ENCODE measurements at places on chromosomes 1 and 21. TPM values are rescaled to one million over a fixed set of nuclear protein-coding genes. Genes with fewer than 3 reads are reported as not detected.

- H3K27me3 ChIP-seq: no peaks in the 10 kb centered on the region
- H3K27ac ChIP-seq: no peak overlapping the region
- DNase-seq: no peak
- H3K36me3 ChIP-seq: no peaks in the 10 kb centered on the region
- no peaks in the 10 kb centered on the region for H3K4me1 ChIP-seq
Observed at GRCh38 chr21:26098772-26099397, 71.7 kb downstream of the APP start.

Gene KAZN
- 1.6 TPM for polyA plus RNA-seq

GRCh38 chr21:15624646-15625045, 105.1 kb upstream of the USP25 start:
- no peak overlapping the region for H3K4me3 ChIP-seq
- no peaks in the 10 kb centered on the region for H3K4me1 ChIP-seq
- H3K27ac ChIP-seq: no peak overlapping the region
- no peak for DNase-seq

- no peak overlapping the region for H3K4me3 ChIP-seq
- H3K27me3 ChIP-seq: no peaks in the 10 kb centered on the region
- peak; percentile 17 for DNase-seq
Observed at GRCh38 chr1:180925471-180926051, 12.9 kb downstream of the KIAA1614 start.

Gene C1QTNF12
- polyA plus RNA-seq: 1.6 TPM

DNA sequence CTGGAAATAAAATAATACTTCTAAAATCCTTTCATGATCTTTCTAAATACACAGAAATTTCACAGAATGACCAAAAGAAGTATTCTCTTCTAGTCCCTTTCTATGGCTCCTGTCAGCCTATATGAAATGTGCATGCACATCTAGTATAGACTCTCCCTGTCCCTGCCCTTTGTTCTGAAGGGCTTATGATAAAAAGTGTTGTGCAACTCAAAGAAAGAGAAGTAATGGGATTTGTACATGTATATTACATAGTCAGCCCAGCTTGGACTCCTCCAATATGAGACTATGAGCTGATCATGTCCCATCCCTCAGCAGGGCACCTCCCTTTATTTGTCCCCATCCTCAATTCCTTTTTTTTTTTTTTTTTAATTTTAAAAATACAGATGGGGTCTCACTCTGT, 42.1 kb upstream of the LAX1 start:
- H3K4me1 ChIP-seq: no peaks in the 10 kb centered on the region
- no peak overlapping the region for H3K4me3 ChIP-seq
- no peak for DNase-seq
- no peak overlapping the region for H3K27ac ChIP-seq
- no peaks in the 10 kb centered on the region for H3K27me3 ChIP-seq
- peaks cover 100% of the 10 kb centered on the region for H3K36me3 ChIP-seq

DNA sequence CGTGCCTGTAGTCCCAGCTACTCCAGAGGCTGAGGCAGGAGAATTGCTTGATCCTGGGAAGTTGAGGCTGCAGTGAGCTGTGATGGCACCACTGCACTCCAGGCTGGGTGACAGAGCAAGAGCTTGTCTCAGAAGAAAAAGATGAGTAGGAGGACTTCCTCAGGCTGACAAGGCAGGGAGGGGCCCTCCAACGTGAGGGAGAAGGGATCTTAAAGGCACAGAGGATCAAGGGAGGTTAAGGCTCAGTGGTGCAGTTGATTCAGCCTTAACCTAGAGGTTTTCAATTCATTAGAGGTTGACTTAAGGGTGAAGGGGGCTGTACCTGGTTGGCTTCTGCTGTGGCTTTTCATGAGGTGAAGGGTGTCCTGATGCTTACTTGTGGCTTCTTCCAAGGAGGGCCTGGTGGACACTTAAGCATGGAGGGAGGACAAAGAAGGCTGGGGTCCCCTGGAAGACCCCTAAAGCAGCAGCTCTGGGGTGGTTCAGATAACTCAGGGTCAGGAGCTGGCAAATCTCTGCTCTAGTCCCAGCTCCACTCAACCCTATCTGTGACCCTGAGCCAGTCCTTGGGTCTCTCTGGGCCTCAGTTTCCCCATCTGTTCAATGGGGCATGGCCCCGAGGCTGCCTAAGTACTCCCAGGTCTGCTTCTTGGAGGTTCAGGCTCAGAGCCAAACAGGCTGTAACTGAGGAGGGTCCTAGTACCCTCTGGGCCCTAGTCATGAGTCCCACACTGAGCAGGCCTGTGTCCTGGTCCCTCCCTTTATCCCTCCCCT, 6.3 kb downstream of the EXTL1 start:
- DNase-seq: no peak
- H3K4me1 ChIP-seq: no peaks in the 10 kb centered on the region
- no peaks in the 10 kb centered on the region for H3K36me3 ChIP-seq
- H3K4me3 ChIP-seq: no peak overlapping the region
- no peak overlapping the region for H3K27ac ChIP-seq

Gene TFAP2E
- 0.22 TPM for polyA plus RNA-seq

GRCh38 chr1:203682473-203683383, 56.1 kb downstream of the ATP2B4 start:
- no peak overlapping the region for H3K4me3 ChIP-seq
- H3K36me3 ChIP-seq: peaks cover 61% of the 10 kb centered on the region
- no peak for DNase-seq
- H3K27ac ChIP-seq: no peak overlapping the region
- H3K27me3 ChIP-seq: no peaks in the 10 kb centered on the region

DNA sequence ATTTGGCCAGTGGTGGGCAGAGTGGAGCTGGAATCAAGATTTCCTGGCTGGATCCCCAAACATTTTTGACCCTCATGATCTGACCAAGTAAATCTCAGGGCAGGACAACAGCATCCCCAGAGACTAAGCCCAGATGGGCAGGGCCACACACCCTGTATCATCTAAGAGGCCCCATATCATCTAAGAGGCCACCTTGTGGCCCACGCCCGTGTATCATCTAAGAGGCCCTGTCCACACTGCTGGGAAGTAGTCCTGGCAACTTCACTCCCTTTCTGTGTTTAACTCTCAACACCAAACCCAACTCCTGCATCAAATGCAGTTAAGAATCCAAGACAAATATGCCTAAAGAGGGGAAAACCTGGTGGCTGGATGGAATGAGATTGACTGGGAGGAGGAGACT, 81.6 kb upstream of the SSX2IP start:
- H3K36me3 ChIP-seq: no peaks in the 10 kb centered on the region
- H3K27ac ChIP-seq: no peak overlapping the region
- DNase-seq: no peak
- H3K27me3 ChIP-seq: peaks cover 4% of the 10 kb centered on the region
- no peak overlapping the region for H3K4me3 ChIP-seq

DNA sequence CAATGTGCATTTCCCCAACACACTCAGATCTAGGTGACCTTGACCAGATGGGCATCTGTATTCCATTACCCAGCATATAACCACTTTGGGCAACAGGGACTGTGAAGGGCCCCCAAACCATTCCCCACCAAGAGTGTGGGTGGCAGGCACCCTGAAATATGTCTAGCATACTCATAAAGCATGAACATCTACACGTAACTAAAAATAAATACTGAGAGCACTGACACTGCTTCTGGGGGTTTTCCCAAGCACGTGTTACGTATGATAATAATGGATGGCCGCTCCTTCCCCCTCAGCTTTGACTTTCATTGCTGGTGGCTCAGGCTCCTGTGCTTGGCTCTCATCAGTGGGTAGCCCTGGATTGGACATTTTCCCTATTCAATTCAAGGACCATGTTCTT, 39.1 kb downstream of the IGSF3 start:
- H3K36me3 ChIP-seq: no peaks in the 10 kb centered on the region
- H3K27ac ChIP-seq: no peak overlapping the region
- no peak for DNase-seq
- no peak overlapping the region for H3K4me3 ChIP-seq
- H3K27me3 ChIP-seq: no peaks in the 10 kb centered on the region

Gene PADI4
- 0.06 TPM for polyA plus RNA-seq

DNA sequence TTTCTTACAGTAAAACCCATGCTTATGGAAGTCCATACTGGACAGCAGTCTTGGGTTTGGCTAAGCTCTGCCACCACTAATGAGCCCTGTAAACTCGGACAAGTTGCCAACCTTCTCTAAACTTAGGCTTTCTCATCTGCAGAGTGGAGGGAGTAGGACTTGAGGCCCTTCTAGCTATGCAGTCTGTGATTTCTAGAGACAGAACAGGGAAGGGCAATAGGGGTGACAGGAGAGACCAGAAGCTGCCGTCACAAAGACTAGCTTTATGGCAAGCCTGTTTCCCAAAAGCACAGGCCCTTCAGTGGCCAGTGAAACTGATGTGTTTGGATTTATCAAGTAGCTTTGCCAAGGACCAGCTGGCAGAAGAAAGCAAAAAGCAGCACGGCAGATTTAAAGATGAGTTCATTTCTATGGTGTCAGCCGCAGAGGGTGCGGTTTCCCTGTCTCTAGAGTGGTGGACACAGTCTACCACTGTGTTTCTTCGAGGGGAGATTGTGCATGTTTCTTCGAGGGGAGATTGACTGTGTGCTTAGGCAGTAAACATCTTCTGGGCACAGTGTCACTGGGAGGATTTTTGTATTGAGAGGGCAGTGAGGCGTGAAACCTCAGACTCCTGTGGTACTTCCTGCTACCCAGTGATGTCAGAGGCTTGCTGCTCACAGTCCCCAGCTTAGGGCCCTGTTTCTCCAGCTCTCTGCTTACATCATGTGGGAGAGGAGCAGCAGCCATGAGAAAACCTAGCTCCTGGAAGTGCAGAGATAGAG, 119.0 kb downstream of the ROR1 start:
- H3K4me1 ChIP-seq: peaks cover 17% of the 10 kb centered on the region
- DNase-seq: no peak
- H3K27me3 ChIP-seq: no peaks in the 10 kb centered on the region
- no peaks in the 10 kb centered on the region for H3K36me3 ChIP-seq

- H3K36me3 ChIP-seq: no peaks in the 10 kb centered on the region
- DNase-seq: no peak
- H3K4me3 ChIP-seq: peak overlapping the region; percentile 9
- no peaks in the 10 kb centered on the region for H3K27me3 ChIP-seq
Observed at GRCh38 chr1:185693654-185694053, 40.5 kb upstream of the HMCN1 start.

Gene SPATC1L
- 12.7 TPM for polyA plus RNA-seq

Gene ADCY10
- 0.16 TPM for polyA plus RNA-seq

GRCh38 chr1:205286335-205286950, 35.1 kb downstream of the NUAK2 start:
- H3K27me3 ChIP-seq: no peaks in the 10 kb centered on the region
- H3K4me3 ChIP-seq: no peak overlapping the region
- H3K27ac ChIP-seq: no peak overlapping the region
- no peak for DNase-seq
- peaks cover 22% of the 10 kb centered on the region for H3K4me1 ChIP-seq

- no peak overlapping the region for H3K4me3 ChIP-seq
- no peak overlapping the region for H3K27ac ChIP-seq
- peaks cover 13% of the 10 kb centered on the region for H3K36me3 ChIP-seq
- no peak for DNase-seq
- no peaks in the 10 kb centered on the region for H3K27me3 ChIP-seq
Observed at GRCh38 chr1:99731384-99731783, 35.1 kb downstream of the FRRS1 start.

- H3K27ac ChIP-seq: peak overlapping the region; percentile 36
- no peak for DNase-seq
- H3K27me3 ChIP-seq: no peaks in the 10 kb centered on the region
- H3K36me3 ChIP-seq: no peaks in the 10 kb centered on the region
Observed at GRCh38 chr1:185790194-185790735, 56.1 kb downstream of the HMCN1 start.

Gene ANKRD35
- 0.80 TPM for polyA plus RNA-seq

Gene PIP5K1A
- 11.5 TPM for polyA plus RNA-seq

DNA sequence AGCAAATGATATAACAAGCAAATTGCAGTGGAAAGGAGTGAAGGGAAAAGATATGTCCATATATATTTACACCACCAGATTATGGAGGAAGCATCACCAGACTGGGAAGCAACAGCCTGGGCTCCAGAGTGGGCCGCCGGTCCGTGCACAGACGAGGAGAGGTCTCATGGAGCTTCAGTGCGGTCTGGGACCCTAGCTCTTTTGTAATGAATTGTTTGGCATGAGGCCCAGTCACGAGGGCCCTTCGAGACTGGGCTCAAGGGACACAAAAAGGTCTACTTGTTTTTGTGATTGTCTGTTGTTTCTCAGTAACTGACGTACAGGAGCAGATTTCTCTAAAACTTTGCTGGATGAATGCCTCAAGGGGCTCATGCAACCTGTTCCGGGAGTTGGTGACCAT, 12.9 kb upstream of the STUM start:
- H3K27me3 ChIP-seq: no peaks in the 10 kb centered on the region
- H3K4me3 ChIP-seq: no peak overlapping the region
- H3K36me3 ChIP-seq: no peaks in the 10 kb centered on the region
- no peak overlapping the region for H3K27ac ChIP-seq

Gene AVPR1B
- polyA plus RNA-seq: not detected

DNA sequence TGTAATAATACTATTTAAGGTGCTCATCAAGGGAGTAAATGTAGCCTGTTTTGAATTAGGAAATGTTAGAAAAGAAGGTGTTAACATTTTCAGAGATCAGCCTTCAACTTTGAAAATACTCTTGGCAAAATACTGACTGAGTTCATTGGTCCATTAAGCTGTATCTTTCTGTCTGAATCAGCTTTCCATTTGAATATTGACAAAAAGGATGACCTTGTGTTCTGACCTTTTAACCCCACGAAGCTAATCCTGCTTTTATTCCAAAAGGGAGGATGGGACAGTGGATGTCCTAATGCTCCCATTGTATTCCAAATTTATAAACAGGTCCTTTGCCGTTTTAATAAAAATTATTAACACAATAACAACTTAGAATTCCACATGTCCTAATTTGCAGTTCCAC, 259.7 kb upstream of the NRIP1 start:
- H3K27ac ChIP-seq: no peak overlapping the region
- H3K36me3 ChIP-seq: no peaks in the 10 kb centered on the region
- no peak overlapping the region for H3K4me3 ChIP-seq
- no peaks in the 10 kb centered on the region for H3K27me3 ChIP-seq

- no peak for DNase-seq
- no peak overlapping the region for H3K4me3 ChIP-seq
- no peaks in the 10 kb centered on the region for H3K36me3 ChIP-seq
- no peak overlapping the region for H3K27ac ChIP-seq
- H3K4me1 ChIP-seq: no peaks in the 10 kb centered on the region
Observed at GRCh38 chr1:239858057-239858456, 233.6 kb upstream of the FMN2 start.

DNA sequence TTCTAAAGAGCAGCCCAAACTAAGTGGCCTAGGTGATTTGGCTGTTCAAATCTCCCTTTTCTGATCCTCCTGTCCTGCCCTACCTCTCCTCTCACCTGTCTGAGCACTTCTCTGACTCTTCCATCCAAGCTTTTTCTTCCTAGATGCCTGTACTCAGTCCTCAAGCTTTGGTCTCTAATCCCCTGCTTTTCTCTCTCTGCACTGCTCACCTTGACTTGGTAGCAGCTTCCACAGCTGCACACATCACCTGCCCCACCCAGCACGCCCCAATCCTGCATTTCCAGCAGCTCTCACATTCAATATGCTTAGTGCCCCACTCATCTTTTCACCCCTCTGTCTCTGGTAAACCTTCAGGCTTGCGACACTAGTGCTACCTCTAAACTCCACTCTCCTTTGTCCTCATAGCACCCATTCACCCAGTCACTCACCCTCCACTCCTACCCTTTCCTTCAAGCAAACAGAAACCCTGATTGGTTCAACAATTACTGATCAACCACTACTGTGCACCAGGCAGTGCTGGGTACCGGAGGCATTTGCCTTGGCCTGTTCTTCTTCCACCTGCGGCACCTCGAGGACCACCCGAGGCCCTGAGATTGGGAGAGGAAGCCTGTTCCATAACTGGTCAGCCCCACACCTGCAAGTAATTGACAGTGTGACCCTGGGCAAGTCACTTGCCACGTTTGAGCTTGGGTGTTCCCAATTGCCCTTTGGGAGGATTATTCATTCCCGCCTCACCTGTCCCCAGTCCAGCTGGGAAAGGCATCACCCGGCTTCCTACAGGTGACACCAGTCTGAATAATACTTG, 136.1 kb upstream of the EDN2 start:
- no peaks in the 10 kb centered on the region for H3K27me3 ChIP-seq
- no peaks in the 10 kb centered on the region for H3K36me3 ChIP-seq
- peaks cover 35% of the 10 kb centered on the region for H3K4me1 ChIP-seq
- H3K4me3 ChIP-seq: no peak overlapping the region

All from heart right ventricle (tissue), 16 donors.